ENCODE measurements at places on chromosomes 1 and 21.

GRCh38 chr1:56278061-56278460 is 301.3 kb downstream of the PLPP3 start:
- DNase-seq = no peak

- DNase-seq = no peak
Measured at GRCh38 chr1:54115520-54115919, 37.3 kb downstream of the CDCP2 start.

DNA sequence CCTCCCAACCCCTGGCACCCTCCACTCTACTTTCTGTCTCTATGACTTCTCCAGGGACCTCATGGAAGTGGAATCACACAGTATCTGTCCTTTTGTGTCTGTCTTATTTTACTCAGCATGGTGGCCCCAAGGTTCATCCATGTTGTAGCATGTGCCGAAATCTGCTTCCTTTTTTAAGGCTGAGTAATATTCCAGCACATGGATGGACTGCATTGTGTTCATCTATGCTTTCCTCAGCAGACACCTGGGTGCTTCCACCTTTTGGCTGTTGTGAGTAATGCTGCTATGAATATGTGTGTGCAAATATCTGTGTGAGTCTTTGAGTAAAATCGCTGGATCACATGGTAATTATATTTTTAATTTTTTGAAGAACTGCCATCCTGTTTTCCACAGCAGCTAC is 1.6 kb upstream of the PFKL start:
- no peak for DNase-seq

DNA sequence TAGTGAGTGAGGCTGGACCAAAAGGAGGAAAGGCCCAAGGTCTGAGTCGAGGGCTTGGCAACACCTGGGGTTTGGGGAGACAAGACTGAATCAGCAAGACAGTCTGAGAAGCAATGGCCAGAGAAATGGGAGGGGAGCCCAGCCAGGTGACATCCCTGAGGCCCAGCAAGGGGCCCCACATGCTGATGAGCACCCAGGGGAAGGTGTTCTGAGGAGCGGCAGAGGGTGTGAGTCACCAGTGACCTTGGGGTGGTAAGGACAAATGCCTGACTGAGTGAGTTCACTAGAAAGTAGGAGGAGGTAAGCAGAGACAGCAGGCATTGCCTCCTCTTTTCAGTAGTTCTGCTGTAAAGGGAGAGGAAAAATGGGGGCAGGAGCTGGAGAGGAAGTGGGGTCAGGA is 192.4 kb upstream of the GALNT2 start:
- DNase-seq = no peak

GRCh38 chr1:23838401-23838866 is 13.2 kb upstream of the HMGCL start:
- DNase-seq = peak; percentile 71

- DNase-seq = no peak
Measured at GRCh38 chr1:11615090-11615489, 39.1 kb downstream of the FBXO2 start.

DNA sequence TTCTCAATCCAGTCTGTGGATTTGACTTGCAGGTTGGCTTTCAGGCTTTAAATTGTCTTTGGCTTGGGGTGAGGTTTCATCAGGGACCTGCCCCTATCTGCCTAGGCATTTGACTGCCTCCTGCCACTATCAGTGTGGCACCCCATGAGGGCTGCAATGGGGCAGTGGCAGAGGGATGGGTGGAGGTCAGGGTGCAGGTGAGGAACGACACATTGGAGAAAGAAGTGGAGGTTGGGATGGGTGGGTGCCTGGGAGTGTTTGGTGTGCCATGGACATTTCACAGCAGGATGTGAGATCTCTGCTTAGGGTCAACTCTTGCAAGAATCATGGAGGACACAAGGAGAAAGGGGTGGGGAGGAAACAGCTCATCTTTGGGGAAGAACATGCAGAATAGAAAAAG is 625.1 kb downstream of the PTPRU start:
- no peak for DNase-seq

- DNase-seq = no peak
Measured at GRCh38 chr1:174167265-174167803, 8.0 kb downstream of the RABGAP1L start.

DNA sequence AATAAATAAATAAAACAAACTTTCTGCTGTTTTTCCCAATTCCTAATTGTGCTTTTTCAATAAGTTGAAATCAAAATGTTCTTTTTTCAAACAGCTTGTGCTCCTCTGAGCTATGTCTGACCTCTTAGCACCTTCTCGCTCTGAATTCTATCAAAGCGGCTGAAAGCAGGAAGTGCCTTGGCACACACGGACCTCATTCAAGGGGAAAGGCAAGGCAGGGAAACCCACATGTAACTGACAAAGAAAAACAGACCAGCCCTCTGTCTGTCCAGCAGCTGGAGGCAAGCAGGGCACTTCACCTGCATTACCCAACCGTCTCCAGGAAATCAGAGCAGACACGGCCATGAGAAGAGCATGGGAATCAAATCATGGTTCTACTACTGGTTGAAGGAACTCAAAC is 56.7 kb downstream of the PLPP3 start:
- DNase-seq = no peak

DNA sequence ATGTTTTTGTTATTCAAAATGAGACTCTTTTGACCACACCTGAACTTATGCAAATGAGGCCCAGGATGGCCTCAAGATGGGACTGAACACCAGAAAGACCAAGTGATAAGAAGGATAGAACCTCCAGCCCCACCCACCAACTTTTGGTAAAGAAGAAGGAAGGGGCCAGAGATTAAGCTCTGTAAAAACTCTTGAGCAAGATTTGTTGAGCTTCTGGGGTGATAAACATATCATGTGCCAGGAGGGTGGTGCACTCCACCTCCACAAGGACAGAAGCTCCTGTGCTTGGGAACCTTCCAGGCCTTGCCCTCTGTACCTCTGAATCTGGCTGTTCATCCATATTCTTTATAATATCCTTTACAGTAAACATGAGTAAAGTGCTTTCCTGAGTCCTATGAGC is 5.3 kb downstream of the RSPH1 start:
- no peak for DNase-seq

DNA sequence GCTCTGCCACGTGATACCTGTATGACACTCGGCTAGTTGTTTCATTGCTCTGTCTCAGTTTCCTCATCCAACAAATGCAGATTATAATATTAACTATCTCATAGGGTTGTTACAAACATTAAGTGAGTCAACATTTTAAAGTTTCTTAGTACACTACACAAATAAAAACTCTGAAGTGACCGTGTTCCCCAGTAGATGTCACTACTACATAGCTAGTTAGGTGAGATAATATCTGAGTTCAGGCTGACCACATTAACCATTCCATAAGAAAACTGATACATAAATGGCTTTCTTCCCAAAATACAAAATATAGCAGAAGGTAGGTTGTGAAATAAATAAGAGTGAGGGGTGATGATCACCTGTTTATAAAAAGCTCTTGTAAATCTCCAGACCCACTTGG is 214.1 kb downstream of the NUF2 start:
- no peak for DNase-seq

DNA sequence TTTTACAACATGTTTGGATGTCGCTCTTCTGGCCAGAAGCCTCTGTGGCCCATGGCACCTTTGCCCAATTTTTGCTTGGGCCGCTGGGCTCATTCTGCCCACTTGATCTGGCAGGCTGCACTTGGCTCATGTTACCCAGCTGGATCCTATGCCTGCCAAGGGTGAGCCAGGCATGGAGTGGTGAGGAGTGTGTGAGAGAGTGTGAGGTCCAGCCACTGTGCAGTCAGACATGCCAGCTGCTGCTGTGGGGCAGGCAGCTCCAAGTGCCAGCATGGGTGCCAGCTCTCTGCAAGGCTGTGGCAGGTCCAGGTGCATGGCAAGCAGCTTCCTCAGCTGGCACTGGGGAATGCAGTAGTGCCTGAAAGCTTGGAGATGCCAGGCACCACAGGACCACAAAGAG is 71.0 kb downstream of the EBNA1BP2 start:
- DNase-seq = no peak

DNA sequence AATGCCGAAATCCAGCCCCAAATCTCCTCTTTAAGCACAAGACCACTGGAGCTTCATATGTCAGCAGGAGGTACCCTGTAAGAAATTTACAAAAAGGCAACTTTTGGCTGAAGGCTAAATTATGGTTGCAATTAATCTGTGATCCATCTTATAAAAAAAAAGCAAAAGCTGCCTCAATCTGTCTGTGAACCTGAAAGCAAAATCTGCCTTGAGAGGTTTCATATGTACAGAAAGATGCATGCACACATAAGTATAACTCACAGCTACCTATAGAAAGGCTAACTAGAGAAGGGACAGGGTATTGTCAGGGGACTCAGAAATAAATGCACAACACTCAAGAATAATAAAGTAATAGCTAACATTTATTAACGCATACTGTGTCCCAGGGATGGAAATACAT is 964.2 kb upstream of the ADGRL2 start:
- DNase-seq = no peak

- no peak for DNase-seq
Measured at GRCh38 chr1:200152336-200152735, 124.8 kb downstream of the NR5A2 start.

GRCh38 chr1:247681288-247681897 is 1.9 kb upstream of the OR13G1 start:
- peak; percentile 5 for DNase-seq

DNA sequence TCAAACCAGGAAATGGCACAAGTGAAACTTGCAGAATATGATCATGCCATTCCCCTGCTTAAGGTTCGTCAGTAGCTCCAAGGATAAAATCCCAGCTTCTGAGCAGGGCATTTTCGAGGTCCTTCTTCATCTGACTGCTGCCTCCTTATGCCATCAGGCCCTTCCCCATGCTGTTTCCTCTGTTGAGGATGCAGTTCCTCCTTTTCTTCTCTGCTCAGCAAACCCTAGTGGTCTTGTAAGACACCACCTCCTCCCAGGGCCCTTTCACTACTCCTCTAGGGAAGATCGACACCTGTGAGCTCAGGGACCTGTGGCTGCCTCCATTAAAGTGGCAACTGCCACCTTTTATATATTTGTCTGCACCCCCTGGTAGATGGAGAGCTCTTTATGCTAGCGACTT is 62.1 kb upstream of the JUN start:
- DNase-seq = no peak

- no peak for DNase-seq
Measured at GRCh38 chr1:207112616-207113296, 8.7 kb downstream of the C4BPA start.

DNA sequence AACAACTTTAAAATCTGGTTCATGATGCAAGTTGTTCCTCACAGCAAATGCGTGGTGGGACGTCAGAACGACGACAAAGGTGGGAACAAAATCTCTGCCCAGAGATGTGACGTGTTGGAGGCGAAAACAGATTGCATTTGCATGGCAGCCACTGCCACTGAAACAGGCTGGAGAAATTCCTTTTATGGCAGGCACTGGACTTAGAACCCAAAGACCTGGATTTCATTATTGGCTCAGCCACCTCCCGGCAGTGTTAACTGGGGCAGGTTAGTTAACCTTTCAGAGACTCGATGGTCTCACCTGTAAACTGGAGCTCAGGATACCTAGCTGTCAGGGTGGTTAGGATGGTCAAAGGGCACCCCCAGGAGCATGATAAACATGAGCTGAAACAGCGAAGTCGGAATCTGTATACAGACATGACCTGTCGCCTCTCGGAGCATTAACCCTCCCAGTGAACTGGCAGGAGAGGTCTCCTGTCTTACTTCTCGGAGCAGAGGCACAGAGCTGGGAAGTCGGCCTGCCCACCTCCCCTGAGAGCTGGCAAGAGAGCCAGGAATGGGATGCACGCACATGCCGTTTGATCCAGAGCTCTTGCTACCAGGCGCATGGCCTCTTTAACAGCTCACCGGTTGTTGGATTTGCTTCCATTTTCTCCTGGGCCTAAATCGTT is 59.2 kb upstream of the TARBP1 start:
- DNase-seq = no peak

DNA sequence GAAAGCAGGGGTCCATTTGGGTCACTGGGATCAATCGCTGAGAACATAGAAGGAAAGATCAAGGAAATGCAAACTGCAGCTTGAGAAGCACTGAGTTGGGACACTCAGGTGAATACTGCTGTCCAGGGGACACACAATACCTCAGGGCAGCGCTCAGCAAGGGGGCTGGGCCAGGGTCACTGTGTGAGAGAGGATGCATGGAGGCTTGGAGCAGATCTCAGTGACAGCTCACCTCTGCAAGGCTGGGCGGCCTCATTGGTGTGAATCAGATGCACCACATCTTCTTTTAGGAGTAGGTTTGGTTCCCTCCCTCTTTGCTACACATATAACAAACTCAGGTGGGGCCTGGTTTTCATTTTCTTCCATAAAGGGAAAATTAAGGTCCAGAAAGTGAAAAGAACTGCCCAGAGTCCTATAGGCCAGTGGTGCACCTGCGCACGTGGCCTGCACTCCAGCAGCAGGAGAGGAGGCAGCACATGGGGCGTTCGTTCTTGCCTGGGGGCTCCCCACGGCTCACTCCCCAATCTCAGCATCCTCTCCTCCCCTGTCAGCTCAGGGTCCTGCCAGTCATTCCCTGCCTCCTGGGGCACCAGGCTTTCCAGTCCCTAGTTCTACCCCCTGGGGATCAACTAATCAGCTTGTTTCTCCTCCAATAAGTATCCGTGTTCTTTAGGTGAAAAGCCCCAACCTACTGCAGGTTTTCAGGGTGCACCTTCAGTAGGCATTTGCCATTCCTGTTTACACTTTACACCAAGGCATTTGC is 1.5 kb downstream of the A3GALT2 start:
- DNase-seq = no peak

GRCh38 chr1:72891976-72892375 is 609.6 kb upstream of the NEGR1 start:
- DNase-seq = no peak

GRCh38 chr21:26098772-26099397 is 71.7 kb downstream of the APP start:
- no peak for DNase-seq

GRCh38 chr1:234234199-234234598 is 139.1 kb upstream of the COA6 start:
- DNase-seq = no peak

DNA sequence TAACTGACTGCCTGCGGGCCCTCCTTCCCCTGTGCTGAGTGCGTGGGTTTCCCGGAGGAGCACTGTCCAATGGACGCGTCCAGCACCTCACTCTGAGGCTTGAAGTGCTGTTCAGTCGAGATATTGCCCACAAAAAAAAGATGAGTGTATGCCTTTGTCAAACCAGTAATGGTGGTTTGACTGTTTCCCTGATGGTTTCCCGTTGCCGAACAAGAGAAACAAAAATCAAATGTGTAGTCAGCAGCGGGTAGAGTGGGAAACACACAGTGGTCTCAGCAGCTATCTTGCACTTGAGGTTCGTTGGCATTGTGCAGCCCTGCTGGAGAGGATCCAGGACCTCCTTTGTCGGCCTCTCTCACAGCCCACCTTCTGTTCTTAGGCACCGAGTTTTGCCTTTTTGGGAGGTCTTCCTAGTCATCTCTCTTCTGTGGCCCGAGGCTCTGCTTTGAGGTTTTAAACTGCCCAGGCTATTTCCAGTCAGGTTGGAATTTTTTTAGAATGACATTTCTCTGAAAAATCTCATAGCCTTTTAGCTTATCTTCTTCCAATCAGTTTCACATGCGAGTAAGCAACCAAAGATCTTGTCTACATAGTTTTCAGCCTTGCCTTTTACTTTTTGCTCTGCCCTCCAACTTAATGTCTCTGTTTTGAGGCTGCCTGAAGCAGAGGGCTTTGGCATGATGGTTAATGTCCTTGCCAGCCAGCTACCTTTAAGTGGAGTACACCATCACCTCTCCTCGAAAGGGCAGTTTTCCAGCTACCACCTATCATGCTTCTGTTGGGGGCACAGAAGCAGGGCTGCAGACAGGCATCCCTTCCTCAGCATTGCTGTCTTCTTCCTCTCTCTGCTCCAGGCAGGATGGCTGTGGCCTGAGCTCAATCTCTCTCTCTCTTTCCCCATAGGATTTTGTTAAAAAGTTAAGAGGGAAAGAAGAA is 132.3 kb downstream of the URB2 start:
- no peak for DNase-seq
